BJ (cell line): ENCODE measurements at places on chromosomes 7 and 10. TPM values are rescaled to one million over a fixed set of nuclear protein-coding genes. Genes with fewer than 3 reads are reported as not detected.

The SFRP4 gene
- polyA plus RNA-seq, result 0.16 and 0.22 TPM in 2 replicates

The C10orf67 gene
- 0.10 and 0.15 TPM in 2 replicates for polyA plus RNA-seq

GRCh38 chr7:134920026-134920753 is 66.1 kb upstream of the AGBL3 start:
- DNase-seq, result peak; percentile 95

The GHRHR gene
- polyA plus RNA-seq, result not detected in 2 replicates
